ENCODE measurements at places on chromosomes 7 and 10.

DNA sequence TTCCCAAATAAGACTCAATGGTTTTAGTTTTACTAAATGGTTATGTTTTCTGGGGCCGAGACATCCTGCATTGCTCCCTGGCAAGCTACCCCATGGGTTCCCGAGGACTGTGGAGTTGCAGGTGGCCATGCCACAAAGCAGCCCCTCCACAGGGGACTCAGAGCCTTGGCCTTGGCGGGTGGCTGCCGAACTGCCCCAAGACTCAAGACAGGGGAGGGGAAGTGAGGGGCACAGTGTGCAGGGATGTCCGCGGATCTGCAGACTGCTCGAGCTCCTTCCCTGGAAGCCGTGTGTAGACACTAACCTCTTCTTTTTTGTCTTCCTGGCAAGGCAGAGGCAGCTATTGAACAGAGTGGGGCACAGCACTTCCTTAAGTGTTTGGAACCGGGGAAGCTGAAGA, 154.6 kb downstream of the EBF3 start:
- no peak for DNase-seq

DNA sequence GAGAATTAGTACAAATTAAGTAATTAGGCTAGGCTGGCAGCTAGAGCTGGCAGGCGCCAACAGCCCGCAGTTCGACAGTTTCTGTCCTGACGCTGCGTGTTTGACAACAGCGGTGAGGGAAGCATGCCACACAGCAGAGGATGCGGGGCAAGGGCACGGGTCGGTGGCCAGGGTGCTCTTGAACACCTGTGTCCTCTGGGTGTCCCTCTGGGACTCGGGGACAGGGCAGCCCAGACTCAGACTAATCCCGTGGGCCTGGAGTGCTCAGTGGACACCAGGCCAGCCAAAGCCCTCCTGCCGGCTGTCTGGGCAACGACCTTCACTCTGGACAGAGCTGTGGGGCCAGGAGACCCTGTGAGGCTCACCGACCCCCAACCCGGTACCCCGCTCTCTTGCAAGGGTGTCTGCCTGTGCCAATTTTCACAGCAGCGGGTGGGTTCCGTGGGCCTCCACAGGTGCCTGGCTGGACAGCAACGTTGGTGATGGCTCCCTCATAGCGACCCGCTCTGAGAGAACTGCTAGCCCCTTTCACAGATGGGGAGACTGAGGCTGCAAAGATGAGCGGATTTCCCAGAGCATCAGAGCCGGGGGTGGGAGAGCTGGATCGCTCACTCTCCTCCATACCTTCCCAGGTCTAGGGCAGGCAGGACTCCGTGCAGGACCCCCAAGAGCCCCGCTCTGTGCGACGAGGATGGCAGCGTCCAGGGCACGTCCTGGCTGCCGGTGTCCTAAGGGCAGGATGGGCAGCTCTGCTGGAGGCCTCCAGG, 48.5 kb downstream of the FOXL3 start:
- DNase-seq = no peak

DNA sequence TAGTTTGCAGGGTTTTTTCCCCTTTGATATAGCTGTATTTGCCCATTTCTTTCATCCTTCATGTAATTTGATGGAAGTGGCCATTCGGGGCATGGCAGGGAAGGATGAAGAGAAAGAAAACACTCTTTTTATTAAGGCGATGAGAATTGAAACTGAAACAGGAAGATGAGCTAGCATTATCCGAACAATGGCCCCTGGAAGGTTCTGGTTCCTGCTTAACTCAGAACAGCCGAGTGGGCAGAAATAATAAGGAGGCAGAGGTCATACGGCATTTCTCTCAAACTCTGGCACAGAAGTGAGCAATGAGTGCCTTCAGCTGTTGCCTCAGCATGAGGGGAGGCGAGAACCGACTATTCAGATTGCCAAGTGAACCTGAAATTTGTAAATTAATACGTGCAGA, 113.2 kb upstream of the MYO3A start:
- no peak for DNase-seq

GRCh38 chr10:49803988-49804387, 41.9 kb upstream of the OGDHL start:
- DNase-seq = no peak

DNA sequence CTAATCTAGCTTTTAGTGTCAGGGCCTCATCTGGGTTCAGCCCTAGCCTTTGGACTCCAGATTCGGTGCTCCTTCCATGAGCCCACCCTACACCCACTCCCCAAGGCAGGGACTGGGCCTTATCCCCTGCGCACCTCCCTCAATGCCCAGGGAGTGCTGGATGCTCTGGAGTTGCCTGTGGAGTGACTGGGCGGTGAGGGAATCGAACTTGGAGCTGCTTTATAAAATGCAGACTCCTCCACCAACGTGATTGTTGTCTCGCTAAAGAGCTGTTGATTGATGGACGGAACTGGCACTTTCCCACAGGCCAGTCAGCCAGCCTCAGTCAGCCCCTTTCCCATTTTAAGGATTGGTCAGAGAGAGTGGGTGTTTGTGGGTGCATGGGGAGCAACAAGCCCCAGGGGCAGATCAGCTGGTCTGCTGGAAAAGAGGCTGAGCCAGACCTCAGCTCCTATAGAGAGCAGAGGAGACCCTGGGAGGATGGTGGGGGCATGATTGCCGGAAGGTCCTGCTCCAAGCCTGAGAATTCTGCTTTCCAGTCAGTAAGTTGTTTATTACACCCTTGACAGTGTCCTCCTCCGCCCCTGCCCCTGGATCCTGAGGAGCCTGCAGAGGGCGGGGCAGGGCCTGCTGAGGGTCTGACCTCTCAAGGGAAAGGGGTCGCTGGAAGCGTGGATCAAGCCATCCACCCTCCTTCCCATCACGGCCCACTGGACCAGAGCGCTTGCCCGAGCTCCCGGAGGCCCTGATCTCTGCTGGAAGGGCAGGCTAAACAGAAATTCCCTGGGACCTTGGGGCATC, 16.7 kb downstream of the UNC5B start:
- DNase-seq = no peak

Measured in skeletal muscle cell (primary cell).